ENCODE measurements at places on chromosomes 7 and 10.

- DNase-seq: no peak
Observed at GRCh38 chr7:108402865-108403264, 53.4 kb downstream of the NRCAM start.

GRCh38 chr7:54877683-54878082 is 118.7 kb upstream of the SEC61G start:
- no peak for DNase-seq

DNA sequence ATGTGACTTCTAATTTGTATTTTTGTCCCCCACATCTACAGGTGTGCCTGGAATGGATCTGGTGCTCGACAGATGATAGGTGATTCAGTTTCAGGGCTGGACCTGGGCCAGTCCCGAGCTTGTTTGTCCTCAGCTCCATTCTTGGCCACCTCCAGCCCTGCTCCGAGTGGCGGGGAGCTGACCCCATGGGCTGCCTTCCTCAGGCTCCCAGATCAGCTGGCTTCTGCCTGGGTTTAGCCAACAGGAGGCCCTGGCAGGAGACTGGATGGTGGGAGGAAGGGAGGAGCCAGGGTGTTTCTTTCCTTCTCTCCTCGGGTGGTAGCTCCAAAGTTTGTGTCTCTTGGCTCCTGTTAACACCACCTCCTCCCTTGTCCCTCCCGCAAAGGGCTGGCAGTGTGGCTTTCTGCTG is 75.2 kb downstream of the CDH23 start:
- DNase-seq: no peak

DNA sequence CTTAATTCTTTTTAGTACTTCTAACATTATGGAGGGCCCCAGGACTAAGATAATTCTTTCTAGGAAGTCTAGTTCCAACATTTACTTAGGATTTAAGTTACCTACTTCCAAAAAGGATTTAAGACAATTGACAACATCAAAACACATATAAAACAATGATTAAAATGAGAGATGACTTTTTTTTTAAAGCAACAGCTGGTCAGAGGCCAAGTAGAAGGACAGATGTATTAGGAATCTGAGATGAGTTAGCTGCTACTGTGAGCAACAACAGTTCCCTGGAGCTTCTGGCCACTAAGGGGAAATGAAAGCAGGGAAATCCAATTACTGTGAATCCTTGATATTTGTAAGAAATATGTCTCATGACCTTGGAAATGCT is 222.3 kb downstream of the PHTF2 start:
- no peak for DNase-seq

DNA sequence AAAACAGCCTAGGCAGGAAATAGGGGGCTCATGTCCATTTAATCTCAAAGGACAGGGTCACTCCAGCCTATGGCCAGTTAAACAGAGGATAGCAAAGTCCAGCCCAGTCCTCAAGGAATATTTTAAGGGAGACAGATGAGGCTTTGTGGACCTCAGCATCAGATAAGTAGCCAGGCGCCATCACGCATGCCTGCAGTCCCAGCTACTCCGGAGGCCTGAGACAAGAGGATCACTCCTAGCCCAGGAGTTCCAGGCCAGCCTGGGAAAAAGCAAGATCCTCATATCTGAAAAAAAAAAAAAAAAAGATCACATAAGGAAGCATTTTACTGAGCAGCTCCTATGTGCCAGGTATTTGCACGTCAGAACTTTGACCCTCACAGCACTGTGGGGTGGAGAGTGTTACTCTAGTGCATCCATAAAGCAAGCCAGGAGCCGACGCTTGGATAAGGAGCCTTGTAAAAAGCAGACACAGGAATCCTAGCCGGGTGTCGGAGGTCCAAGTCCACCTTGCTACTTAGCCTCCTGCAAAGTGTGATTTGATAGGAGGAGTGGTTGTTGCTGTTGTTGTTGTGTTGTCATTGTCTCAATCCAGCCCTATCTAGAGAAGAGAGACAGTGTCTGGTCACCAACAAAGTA is 61.8 kb upstream of the DOCK1 start:
- DNase-seq: no peak
